M059J (cell line): ENCODE measurements at places on chromosomes 12 and 14. TPM values are rescaled to one million over a fixed set of nuclear protein-coding genes. Genes with fewer than 3 reads are reported as not detected.

The PRPF40B gene
- 7.8 and 9.8 TPM in 2 replicates for total RNA-seq

The CD163 gene
- not detected in 2 replicates for total RNA-seq

The GALNT16 gene
- 0.20 and 0.30 TPM in 2 replicates for total RNA-seq

The NPFF gene
- total RNA-seq, result not detected in 2 replicates

The FAM90A1 gene
- 0.07 TPM in 1 of 2 replicates, not detected in the other for total RNA-seq

The ATP5MC2 gene
- total RNA-seq, result 206 and 387 TPM in 2 replicates

The PLEK2 gene
- total RNA-seq, result not detected in 2 replicates

The KIF5A gene
- 0.30 and 0.37 TPM in 2 replicates for total RNA-seq

The DEGS2 gene
- 0.10 TPM in 1 of 2 replicates, not detected in the other for total RNA-seq

- DNase-seq, result no peak
Measured at GRCh38 chr14:73324533-73324932, 87.2 kb downstream of the PAPLN start.

DNA sequence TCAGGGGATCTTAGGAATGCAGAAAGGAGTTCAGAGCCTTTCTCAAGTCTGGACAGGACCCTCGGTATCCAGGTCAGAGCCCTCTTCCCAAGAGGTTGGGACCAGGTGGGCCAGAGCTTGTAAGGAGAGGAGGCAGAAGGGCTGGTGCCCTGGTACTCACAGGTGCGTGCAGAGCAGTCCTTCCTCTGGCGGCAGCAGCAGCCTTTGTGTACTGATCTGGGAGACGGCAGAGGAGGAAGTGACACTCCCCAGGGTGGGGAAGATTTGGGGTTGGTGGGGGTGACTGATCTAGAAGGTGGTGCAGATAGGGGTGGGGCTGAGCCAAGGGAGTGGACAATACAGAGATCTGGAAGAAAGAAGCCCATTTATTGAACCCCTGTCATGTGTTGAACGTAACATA lies at the start of gene ITGB7:
Gene ITGB7, minus strand, starts transcription at position 210 of the 400 bp plus-strand sequence. CDS start 6,808 bp downstream, outside the sequence.
- no peak for DNase-seq

DNA sequence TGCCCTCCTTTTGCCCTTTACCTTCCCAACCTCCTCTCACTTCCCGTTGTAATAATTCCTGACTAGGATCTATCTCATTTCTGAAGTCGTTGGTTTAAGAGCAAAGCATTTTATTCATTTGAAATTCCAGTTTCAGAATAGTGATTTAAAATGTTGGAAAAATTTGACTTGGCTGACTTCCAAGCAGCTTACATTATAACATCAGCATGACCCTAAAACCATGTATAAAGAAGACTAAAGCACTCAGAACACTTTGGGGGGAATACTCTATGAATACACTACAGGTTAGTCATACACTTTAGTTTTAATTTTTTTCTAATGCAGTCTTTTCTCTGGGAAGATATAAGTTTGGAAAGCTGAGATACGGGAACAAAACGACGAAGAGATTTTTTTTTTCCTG lies 161.1 kb downstream of the BTG1 start:
- peak; percentile 37 for DNase-seq

DNA sequence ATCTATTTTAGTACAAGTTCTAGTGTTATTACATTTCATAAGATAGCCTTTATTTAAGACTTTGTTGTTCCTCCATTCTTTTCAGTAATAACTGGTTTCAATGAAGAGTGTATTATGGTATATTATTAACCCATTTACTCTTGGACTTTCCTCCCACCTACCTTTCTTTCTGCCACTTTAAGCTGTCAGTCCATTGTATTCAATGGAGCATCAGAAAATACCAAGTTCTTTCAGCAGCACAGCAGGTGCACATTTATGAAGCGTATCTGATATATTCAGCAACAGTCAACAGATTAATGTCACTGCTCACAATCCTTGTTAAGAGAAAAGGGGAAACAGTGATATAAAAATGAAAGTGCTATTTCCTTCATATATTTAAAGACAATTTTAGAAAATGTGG lies 660.9 kb downstream of the C12orf50 start:
- DNase-seq, result no peak

DNA sequence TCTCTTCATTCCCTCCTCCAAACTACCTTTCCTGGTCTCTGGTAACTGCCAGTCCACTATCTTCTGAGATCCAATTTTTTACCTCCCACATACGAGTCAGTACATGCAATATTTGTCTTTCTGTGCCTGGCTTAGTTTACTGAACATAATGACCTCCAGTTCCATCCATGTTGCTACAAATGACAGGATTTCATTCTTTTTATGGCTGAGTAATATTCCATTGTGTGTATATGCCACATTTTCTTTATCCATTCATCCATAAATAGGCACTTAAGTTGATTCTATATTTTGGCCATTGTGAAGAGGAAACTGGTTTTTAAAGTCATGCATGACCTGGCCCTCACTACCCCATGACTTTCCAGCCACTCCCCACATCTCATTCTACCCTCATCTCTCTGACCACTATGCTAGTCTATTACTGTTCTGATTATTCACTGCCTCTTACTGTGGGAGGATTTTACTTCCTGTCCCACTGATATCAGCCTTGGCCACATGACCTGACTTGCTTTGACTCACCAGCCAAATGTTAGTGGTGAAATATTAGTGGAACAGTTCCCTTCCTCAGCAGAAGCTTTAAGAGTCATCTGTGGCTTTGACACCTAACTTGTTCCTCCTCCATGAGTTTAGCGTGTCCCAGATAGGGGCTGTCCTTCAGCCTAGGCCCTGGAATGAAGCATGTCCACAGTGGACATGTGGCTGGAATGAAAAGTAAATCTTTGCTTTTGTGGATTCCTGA lies 52.2 kb downstream of the GOLGA5 start:
- peak; percentile 62 for DNase-seq

- no peak for DNase-seq
Measured at GRCh38 chr12:60180298-60180697, 584.5 kb downstream of the SLC16A7 start.

- DNase-seq, result no peak
Measured at GRCh38 chr12:120618954-120619615, 21.3 kb upstream of the CABP1 start.

DNA sequence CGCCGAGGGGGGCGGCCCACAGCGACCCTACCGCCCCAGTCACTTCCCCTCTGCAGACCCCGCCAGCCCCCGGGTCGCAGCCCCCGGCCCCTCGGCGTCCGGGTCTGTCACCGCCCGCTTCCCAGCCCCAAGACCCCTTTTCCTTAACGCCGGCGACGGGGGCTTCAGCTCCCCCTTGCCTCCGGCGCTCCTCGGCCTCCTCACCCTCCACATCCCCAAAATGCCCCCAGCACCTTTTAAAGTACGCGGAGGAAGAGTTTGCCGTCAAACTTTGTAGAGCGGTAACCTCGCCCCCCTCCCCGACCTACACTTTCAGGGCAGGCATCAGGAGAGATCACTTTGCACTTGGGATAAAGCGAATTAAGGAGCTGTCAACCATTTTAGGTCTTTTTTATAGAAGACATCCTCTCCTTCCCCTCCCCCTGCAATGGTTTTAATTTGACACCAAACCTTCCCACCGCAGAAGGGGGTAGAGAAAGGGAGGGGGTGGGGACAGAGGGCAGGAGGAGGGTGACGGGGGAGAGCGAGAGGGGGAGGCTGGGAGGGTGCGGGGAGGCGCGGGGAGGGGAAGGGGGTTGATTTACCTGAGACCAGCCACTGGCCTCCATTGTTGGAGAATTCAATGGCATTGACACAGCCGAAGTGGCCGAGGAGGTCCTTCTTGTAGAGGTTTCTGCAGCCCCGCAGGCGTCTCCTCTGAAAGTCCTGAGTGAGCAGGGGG lies 578 bp downstream of the DCAF5 start:
- DNase-seq, result peak; percentile 61

DNA sequence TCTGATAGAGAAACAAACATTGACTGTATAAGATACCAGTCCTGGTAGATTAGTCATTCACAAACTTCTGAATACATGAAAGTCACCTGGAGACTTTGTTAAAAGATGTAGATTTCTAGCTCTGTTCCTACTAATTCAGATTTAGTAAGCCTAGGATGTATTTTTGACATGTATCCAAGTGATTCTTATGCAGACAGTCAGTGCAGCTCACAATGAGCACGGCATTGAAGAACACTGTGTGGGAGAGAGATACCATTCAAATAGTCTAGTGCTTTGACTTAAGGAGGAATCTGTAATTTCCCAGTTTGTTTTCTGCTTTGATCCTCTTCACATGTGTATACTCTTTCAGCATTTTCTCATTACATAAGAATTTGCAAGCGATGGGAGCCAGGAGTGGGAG lies 68.7 kb upstream of the STXBP6 start:
- DNase-seq, result no peak

DNA sequence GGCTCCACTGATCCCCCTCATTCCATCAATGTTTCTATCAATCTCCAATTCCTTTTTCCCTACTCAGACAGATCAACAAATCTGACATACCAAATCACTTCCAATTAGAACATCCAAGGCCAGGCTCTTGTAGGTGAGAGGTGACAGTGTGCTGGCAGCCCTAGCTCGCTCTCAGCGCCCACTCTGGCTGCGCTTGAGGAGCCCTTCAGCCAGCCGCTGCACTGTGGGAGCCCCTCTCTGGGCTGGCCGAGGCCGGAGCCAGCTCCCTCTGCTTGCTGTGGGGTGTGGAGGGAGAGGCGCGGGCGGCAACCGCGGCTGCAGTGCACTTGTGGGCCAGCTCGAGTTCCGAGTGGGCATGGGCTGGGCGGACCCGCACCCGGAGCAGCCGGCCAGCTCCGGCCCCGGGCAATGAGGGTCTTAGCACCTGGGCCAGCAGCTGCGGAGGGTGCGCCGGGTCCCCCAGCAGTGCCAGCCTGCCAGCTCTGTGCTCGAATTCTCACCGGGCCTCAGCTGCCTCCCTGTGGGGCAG lies 6.0 kb upstream of the ITPR2 start:
- no peak for DNase-seq

DNA sequence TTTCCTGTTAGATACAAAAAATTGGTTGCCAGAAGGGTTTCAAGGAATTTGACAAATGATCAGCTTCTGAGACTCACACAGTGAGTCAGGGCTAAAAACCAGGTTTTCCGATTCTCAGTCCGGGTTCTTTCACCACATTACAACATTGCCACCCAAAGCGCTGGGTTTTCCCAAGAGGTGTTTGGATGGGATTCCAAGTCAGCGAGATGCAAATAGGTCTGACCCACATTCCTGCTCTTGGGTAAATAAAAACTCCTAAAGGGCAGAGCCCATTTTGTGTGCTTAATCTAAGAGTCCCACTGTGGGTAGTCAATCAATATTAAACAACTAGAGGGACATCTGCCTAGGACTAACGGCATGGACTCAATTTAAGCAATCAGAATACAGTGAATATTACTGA lies 5.4 kb upstream of the RIC8B start:
- peak; percentile 77 for DNase-seq

DNA sequence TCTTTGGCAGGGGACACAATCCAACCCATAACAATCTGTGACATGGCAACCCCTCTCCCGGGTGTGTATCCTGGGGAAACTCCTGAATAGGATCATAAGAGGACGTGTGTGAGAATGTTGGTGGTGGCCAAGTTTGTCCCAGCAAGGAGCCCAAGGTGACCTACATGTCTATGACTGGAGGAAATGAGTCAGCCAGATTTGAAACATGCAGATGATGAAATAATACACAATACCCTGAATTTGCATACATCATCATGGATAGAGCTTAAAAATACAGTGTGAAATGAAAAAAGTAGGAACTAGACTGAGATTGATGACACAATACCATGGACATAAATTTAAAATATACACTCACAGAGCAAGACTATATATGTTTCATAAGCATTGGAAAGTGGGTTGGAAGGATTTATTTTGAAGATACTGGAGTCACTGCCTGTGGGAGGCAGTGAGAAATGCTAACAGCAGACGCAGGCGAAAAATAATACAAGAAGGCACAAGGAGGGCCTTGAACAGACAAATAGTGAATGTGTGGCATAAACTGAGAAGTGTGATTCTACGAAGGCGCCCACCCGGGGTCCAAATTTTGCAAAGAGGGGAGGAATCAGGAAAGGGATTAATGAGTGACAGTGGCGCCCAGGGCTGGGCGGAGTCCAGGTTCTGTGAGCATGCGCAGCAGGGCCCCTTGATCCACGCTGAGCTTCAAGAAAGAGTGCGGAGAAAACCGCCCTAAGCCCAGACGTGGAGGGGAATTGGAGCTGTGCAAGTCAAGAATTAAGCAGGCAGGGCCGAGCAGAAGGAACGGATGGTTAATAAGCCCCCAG lies 7.0 kb upstream of the MAP1LC3B2 start:
- peak; percentile 64 for DNase-seq

GRCh38 chr12:25755136-25755970 lies 202.3 kb upstream of the LMNTD1 start:
- no peak for DNase-seq

DNA sequence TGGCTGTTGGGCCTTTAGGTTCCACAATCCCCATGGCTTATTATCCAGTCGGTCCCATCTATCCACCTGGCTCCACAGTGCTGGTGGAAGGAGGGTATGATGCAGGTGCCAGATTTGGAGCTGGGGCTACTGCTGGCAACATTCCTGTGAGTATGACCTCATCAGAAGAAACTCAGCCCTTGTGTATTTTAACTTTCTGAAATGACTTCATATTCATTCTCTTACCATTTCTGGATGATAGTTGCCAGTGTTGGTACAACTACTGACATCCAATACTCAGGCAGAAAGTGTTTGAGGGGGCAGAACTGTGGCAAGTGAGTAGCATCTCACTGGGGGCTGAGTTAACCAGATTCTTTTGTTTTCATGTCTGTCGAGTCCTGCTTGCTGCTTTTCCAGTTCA lies 2.3 kb downstream of the DAZAP2 start:
- DNase-seq, result peak; percentile 42

- DNase-seq, result peak; percentile 8
Measured at GRCh38 chr14:67908052-67908754, 88.6 kb downstream of the RAD51B start.

DNA sequence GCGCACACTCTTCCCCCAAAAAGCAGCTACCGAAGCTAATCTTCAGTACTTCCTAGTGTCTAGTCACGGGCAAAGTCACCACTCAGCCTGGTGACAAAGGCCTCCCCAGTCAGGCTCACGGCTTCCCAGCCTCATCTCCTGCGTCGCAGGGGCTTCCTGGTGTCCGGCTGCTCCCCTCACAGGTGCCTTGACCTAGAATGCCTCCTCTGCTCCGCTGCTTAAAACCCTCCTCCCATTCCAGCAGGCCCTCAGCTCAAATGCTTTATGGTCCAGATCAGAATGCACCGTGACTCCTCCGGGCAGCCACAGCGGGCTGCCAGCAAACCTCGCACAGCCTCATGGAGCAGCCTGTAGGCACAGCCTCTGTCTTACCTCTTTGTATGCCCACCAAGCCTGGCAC lies 53.1 kb downstream of the PRIMA1 start:
- DNase-seq, result no peak

DNA sequence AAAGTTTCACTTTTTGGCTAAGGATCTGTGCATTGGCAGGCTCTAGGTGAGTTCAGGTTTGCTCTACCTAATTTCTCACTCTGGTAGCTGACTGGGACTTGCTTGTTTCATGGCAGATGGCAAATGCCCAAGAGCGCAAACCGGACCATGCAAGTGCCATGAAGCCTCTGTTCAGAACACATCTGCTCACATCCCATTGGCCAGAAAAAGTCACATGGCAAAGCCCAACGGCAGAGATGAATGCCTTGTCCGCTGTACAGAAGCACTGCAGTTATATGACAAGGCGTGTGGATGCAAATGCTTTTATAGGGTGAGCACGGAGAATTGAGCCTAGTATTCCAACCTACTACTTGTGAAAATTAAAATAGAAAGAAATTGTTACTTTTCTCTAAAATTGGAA lies 202.2 kb upstream of the HMGA2 start:
- DNase-seq, result no peak
